ENCODE measurements at places on chromosomes 7 and 10.

DNA sequence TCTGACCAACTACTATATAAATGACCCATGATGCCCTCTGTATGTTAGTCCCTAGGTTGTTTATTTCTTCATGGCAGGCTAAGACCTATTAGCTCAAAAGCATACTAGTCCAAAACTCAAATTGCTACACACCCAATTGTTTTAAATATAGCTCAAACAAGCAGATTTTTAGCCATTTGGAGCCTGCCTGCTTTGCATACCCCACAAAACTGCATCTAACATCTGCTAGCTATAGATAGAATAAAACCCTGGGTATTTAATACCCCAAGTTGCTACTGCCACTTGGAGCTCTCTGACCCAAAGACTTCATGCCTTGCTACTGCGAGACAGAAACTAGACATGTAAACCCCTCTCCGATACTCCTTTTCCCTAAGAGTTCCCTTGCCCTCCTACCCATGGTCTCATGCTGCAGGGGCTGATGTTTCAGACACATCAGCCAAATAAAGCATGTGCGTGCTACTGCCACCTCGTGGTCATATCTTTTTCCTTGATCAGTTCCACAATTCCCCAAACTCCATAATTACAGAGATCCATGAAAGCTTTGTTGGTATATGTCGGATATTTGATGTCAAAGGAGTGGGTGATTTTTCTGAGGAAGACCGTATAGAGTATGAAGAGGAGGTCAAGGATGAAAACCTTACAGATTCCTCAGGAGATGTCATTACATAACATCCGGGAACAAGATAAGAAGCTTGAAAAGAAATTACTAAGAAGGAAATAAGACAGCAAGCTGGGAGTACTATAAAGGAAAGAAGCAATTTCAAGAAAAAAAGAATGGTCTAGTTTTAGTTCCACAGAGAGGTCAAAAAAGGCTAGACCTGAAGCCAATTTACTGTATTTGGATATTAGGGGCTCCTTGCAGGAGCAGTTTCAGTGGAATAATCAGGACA lies 386.6 kb downstream of the SH2D4B start:
- no peak for DNase-seq

DNA sequence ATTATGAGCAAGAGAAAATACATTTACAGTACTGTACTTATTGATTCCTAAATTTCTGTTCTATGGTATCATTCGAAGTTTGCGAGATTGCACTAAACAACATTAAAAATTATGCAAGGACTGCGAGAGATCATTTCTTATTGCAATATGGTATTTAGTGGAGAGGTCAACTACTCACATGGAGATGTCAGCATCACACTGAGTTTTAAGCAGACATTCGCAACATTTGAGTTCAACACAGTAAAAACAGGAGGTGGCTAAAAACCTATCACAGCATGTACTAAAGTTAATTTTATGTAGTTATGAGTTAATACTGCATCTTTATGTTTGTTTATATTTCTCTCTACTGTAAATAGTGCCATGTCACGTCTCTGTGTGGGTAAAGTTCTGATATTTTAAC lies 53.5 kb downstream of the JMJD1C start:
- DNase-seq = no peak

DNA sequence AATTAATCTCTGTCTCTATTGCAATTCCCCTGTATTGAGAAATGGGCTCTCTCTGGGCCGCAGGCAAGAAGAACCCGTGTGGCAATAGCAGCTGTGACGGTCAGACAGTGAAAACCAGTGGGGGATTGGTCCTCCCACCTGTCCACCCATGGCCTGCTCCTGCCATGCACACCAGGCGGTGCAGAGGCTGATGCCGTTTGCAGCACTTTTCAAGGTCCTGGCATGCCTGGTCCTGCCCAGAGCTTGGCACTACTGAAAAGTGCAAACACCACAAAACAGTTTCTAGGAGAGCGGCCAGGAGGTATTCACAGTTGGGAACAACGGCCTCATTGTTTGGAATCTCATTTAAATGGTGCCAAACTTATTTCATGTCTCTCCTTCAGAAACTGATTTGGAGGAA lies 41.5 kb downstream of the PSPH start:
- peak; percentile 49 for DNase-seq

DNA sequence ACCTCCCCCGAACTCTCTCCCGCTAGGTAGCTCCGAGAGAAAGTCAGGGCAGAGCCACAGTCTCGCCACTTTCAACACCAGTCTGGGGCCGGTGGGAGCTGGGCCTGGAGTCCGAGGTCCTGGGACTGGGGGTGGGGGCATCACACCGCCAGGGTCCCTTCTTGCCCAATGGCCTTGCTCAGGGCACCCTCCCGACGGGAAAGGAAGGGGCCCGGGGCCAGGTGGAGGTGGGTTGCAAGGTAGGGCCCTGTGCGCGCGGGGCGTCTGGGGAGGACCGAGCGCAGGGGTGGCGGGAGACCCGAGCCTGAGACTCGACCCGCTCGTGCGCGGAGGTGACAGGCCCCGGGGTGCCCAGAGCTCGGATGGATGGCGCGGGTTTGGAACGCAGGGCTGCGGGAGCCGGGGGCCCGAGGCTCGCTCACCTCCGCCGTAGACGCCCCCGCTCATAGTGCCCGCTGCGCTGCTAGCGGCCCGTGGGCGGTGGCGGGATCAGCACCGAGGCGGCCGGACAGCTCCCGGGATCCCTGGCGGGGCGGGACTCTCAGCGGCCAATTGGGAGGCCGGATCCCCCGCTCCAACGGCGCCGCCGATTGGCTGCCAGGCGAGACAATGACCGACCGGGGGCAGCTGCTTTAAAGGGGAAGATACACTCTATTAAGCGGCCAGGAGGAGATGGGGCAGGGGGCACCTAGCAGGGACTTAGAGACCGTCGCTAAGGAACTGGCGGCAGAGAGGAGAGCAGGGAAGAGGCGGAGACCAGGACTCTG lies at the start of gene ACTL6B:
ACTL6B (minus strand) TSS at position 541 of the 767 bp plus-strand sequence; CDS start at position 447, 94 bp downstream.
- no peak for DNase-seq

DNA sequence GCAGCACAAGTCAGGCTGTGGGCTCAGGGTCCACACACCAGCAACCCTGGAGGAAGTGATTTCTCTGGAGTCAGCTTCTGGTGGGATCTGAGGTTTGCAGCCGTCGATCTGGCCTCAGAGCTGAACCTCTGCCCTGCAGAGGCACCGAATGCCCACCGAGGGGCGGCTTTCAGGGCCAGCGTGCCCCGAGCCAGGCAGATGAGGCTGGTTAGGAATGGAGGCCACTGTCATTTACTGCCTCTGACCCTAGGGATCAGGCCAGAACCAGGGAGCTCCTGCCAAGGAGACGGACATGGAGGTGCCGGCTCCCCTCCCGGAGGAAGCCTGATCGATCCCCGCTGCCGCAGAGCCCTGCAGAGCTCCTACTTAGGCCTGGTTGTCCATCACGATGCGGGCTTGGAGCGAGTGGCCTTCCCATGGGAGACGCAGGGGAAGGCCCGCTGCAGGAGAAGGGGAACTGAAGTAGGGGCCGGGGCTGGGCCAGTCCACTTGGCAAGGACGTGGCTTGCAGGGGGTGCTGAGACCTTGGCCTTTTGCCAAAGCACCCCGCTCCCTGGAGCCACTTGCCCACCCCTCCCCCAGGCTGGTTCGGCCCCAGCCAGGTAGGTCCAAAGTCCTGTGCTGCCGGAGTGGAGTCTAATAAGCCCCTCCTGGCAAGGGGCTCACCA lies 19.6 kb upstream of the ELFN1 start:
- DNase-seq = no peak
